ENCODE measurements at places on chromosomes 16 and 17. TPM values are rescaled to one million over a fixed set of nuclear protein-coding genes. Genes with fewer than 3 reads are reported as not detected.

NKD1 gene
- under 0.01 TPM for total RNA-seq

CES1 gene
- 41.1 TPM for total RNA-seq

DNA sequence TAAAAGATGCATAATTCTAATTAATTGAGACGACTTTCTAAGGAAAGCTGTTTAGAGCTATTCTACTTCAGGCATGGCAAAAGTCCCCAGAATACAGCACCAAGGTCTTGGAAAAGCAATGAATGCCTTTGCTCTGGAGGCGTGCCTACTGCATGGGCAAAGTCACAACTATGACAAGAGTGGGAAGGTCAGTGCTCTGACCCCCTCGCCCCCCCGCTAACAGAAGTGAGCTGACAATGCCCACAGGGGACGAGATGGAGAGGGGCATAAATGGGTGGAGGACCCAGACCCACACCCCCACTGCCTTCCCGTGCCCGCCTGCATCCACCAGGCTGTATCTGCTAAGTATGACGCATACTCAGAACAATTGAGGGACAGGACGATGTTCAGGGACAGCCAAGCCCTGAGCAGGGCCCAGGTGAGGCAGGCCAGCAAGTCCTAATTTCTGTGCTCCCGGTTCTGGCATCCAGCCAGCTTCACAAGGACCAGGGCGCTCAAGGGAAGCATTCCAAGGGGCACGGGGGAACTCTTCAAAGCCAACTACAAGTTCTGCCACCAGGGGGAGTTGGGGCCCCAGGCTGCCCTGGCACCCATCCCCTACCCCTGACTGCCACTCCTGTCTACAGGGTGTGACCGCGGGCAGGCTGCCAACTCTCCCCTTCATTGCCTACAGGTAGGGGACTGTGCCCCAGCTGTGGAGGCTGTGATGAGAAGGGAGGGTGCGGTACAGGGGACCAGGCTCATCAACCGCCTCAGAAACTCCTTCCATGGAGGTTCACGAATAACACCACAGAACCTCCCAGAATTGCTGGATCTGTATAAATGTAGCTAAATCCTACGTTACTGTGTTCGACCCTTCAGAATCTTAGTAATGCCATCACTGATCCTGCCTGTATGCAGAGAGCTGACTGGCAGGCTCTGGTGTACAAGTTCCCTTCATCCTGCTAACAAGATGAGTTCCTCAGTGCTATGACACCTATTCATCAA lies 20.8 kb downstream of the NPRL3 start:
- H3K4me3 ChIP-seq: no peak overlapping the region
- H3K36me3 ChIP-seq: peaks cover 1% of the 10 kb centered on the region
- no peak overlapping the region for H3K27ac ChIP-seq
- no peaks in the 10 kb centered on the region for H3K27me3 ChIP-seq
- peaks cover 15% of the 10 kb centered on the region for H3K4me1 ChIP-seq

NEUROD2 gene
- not detected for total RNA-seq

GRCh38 chr17:29347831-29348629 lies 42.1 kb upstream of the TAOK1 start:
- H3K27me3 ChIP-seq: peaks cover 7% of the 10 kb centered on the region
- peak; percentile 13 for DNase-seq
- H3K4me1 ChIP-seq: no peaks in the 10 kb centered on the region
- no peak overlapping the region for H3K27ac ChIP-seq

- DNase-seq: peak; percentile 61
- peaks cover 21% of the 10 kb centered on the region for H3K4me1 ChIP-seq
- peak overlapping the region; percentile 79 for H3K4me3 ChIP-seq
- H3K36me3 ChIP-seq: peaks cover 16% of the 10 kb centered on the region
- H3K27me3 ChIP-seq: no peaks in the 10 kb centered on the region
Measured at GRCh38 chr16:57801098-57801808, 1.0 kb downstream of the KIFC3 start.

- no peaks in the 10 kb centered on the region for H3K27me3 ChIP-seq
- DNase-seq: no peak
- H3K4me3 ChIP-seq: no peak overlapping the region
- no peak overlapping the region for H3K27ac ChIP-seq
Measured at GRCh38 chr17:78747488-78747887, 34.6 kb downstream of the CYTH1 start.

DNA sequence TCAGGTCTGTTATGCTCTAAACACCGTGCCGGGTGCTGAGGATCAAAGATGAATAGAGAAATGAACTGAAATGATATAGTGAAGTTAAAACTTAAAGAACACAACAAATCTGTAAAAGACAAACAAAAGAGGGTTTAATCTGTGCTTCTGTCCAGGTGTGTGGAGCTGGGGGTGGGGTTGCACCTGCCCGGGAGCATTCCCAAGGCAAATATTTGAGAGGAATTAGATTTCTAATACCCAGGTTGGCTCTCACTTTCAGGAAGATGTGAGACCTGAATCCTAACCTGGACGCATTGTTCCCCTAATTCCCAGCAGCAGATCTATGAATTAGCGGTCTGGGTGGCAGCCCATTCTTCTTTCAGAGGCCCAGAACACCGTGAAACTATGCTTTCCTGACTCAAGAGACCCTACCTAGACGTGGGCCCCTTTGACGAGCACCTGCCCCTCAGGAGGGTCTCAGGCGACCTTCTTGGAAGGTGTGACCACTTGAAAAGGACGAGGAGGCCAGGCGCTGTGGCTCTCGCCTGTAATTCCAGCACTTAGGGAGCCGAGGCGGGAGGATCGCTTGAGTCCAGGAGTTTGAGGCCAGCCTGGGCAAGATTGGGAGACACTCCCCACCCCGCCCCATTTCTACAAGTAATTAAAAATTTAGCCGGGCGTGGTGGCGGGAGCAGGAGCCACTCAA lies 677 bp upstream of the RANGRF start:
- H3K36me3 ChIP-seq: peaks cover 2% of the 10 kb centered on the region
- peak overlapping the region; percentile 89 for H3K27ac ChIP-seq
- peak overlapping the region; percentile 75 for H3K4me3 ChIP-seq
- H3K27me3 ChIP-seq: no peaks in the 10 kb centered on the region

DNA sequence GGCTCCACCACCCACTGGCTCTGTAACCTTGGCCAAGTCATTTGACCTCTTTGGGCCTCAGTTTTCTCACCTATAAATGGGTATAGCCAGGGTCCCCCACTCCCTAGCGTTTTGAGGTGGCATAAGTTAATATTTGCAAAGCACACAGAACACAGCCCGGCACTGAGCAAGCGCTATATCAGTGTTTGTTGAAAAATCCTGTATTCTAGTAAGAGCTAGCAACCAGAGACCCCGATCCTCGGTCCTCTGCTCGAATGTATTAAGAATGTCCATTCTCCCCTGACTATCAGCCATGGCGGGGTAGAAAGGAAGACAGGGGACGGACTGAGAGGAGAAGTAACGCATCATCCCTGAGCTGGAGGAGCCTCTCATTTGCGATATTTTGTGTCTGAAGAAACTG lies 131.2 kb downstream of the IRF8 start:
- H3K4me3 ChIP-seq: no peak overlapping the region
- H3K36me3 ChIP-seq: no peaks in the 10 kb centered on the region
- peaks cover 33% of the 10 kb centered on the region for H3K27me3 ChIP-seq
- H3K27ac ChIP-seq: no peak overlapping the region
- no peaks in the 10 kb centered on the region for H3K4me1 ChIP-seq
- no peak for DNase-seq

DNA sequence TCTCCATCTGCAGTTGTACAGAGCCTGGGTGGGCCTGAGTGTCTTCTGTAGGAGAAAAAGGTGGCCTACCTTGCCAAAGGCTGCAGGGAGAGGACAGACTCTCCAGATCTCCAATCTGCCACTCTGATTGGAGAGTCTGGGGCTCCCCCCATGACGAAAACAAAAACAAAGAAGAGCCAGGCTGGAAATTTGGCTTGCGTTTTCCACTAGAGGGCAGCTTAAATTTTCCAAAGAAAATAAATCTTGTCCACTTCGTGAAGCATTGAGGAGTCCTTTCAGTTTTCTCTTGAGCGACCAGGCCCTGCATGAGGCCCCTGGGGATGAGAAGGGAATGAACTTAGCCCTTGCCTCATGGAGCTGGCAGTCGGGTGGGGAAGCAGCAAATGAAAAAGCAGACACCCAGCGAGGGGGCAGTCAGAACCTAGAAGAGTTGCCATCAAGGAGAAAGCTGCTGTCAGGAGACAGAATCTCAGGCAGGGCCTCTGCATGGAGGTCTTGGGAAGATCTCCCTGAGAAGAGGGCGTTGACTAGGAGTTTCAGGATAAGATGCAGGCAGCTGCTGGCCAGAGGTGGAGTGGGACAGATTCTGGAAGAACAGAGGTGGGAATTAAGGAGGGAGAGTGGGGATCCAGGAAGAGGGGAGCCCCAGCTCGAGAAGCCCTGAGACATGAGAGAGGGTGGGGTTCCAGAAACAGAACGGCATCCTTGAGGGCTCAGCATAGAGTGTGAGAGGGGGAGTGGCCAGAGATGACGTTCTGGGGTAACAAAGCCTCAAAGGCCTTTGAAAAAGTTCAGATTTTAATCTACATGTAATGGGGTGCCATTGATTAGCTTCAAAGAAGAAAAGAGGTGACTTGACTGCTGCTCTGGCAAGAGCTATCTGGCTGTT lies 8.4 kb upstream of the SHCBP1 start:
- no peaks in the 10 kb centered on the region for H3K36me3 ChIP-seq
- H3K4me3 ChIP-seq: no peak overlapping the region
- DNase-seq: peak; percentile 76
- H3K4me1 ChIP-seq: peaks cover 5% of the 10 kb centered on the region
- H3K27ac ChIP-seq: peak overlapping the region; percentile 19
- H3K27me3 ChIP-seq: no peaks in the 10 kb centered on the region

DNA sequence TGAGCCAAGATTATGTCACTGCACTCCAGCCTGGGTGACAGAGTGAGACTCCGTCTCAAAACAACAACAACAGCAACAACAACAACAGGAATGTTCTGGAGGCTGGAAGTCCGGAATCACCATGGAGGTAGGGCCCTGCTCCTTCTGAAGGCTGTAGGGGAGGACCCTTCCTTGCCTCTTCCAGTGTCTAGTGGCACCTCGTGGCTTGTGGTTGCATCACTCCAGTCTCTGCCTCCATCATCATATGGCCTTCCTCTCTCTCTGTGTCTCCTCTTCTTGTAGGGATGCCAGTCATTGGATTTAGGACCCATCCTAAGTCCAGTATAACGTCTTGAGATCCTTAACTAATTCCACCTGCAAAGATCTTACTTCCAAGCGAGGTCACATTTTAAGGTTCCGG lies 14.0 kb downstream of the NAGPA start:
- H3K36me3 ChIP-seq: no peaks in the 10 kb centered on the region
- H3K27me3 ChIP-seq: no peaks in the 10 kb centered on the region
- no peaks in the 10 kb centered on the region for H3K4me1 ChIP-seq

MFAP4 gene
- total RNA-seq: 137 TPM

CMTM1 gene
- 1.5 TPM for total RNA-seq

DNA sequence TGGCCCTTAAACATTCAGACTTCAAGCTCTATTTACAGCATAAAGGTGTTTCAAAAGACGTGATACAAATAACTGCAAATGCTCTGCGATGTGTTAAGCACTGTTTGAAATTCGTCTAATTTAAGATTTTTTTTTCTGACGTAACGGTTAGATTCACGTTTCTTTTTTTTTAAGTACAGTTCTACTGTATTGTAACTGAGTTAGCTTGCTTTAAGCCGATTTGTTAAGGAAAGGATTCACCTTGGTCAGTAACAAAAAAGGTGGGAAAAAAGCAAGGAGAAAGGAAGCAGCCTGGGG lies 681 bp upstream of the MAPT start:
- no peak overlapping the region for H3K27ac ChIP-seq
- DNase-seq: no peak
- H3K27me3 ChIP-seq: peaks cover 23% of the 10 kb centered on the region
- no peaks in the 10 kb centered on the region for H3K36me3 ChIP-seq
- no peak overlapping the region for H3K4me3 ChIP-seq

GRCh38 chr17:67479148-67479547 lies 102.1 kb downstream of the PITPNC1 start:
- H3K4me3 ChIP-seq: no peak overlapping the region
- no peaks in the 10 kb centered on the region for H3K36me3 ChIP-seq
- no peaks in the 10 kb centered on the region for H3K27me3 ChIP-seq
- peaks cover 7% of the 10 kb centered on the region for H3K4me1 ChIP-seq
- H3K27ac ChIP-seq: no peak overlapping the region

DNA sequence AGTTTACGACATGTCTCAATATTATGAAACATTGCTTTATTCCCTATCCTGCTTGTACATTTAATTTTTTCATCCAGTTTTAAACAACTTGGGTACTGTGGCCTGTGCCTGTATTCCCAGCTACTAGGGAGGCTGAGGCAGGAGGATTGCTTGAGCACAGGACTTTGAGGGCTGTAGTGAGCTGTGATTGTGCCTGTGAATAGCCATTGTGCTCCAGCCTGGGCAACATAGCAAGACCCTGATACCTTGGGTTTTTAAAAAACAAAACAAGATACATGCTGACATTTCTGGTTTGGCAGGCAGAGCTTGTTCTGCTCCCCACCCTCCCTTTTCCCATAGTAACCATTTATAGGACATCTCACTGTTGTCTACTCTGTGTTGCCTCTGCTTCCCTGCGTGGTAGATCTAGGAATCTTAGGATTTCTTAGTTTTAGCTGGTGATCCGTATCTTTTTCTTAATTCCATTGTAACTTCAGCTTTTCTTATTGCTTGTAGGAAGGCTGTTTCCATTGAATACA lies 35.6 kb downstream of the TENT4B start:
- H3K4me3 ChIP-seq: no peak overlapping the region
- no peak for DNase-seq
- H3K27ac ChIP-seq: no peak overlapping the region
- H3K36me3 ChIP-seq: no peaks in the 10 kb centered on the region

DNA sequence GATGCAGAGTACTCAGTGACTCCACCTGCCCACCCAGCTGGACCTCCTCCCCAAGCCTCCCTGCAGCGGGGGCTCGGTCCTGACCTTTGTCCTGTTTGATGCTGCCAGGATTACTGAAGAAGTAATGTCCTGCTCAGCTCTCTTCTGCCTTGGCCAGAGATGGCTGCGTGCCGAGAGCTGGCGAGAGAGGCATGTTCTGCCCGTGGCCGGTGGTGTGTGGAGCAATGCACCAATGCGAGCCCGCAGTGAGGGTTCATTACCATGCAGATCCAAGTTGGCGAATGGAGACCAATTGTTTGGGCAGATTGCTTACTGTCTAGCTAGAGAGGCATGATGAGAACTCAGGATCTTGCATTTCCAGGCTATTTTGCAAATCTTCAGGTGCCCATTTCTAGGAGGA lies 248.9 kb downstream of the ENGASE start:
- no peaks in the 10 kb centered on the region for H3K27me3 ChIP-seq
- H3K4me3 ChIP-seq: no peak overlapping the region
- no peak overlapping the region for H3K27ac ChIP-seq
- no peak for DNase-seq
- no peaks in the 10 kb centered on the region for H3K36me3 ChIP-seq

NETO2 gene
- total RNA-seq: 10.0 TPM

Data from fibroblast of lung (primary cell).